Suprapubic skin (tissue), 4 donors: ENCODE measurements at places on chromosomes 13 and 19.

DNA sequence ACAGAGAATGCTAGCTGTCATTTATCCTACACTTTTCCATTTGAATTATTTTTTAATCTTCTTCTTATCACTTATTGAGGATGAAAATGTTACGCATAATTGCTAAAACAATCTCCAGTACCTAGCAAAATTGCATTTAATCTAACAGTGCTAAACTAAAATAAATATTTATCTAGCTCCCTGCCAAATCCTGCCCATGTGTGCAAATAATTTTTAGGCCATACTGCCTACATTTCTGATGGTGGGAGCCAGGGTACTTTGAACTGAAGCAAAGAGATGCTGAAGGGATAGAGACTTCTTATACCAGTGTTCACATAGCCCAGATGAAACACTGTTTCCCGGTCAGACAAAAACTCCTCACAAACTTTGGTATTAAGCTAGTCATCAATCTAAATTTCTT is 1268.7 kb upstream of the PCDH20 start:
- DNase-seq = no peak

- no peak for DNase-seq
These were observed 124.7 kb upstream of the VSTM2B start for GRCh38 chr19:29400917-29401711.

GRCh38 chr19:7925171-7925851 is 624 bp downstream of the CTXN1 start:
- DNase-seq = no peak

DNA sequence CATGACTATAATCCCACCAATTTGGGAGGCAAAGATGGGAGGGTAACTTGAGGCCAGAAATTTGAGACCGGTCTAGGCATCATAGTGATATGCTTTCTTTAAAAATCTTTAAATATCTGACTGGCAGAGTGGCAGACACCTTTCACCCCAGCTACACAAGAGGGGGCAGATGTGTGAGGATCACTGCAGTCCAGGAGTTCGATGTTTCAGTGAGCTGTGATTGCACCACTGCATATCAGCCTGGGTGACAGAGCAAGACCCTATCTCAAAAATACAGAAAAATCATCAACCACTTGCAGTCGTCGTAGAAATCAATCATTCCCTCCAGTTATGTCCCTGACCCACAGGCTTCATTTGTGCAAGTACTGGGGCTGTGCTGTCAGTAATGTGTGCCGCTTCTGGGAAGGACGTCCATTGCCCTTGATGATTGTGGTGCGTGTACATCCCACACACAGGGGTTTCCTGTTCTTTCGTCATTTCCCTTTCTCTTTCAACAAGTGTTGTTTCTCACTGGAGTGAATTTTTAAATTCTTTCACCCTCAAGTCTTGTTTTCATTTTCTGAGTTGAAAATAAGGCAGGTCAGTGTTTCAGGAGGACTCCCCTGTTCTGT is 1.4 kb downstream of the LGALS14 start:
- no peak for DNase-seq

GRCh38 chr19:51593138-51593890 is 22.2 kb downstream of the ZNF175 start:
- no peak for DNase-seq

- DNase-seq = no peak
These were observed 12.4 kb upstream of the SIAH3 start for GRCh38 chr13:45863709-45864590.

- no peak for DNase-seq
These were observed 64.7 kb downstream of the COL4A2 start for GRCh38 chr13:110371550-110372465.

GRCh38 chr19:14510311-14511228 is 7.6 kb downstream of the DNAJB1 start:
- no peak for DNase-seq

- DNase-seq = no peak
These were observed 137.8 kb upstream of the GJB6 start for GRCh38 chr13:20369886-20370361.

DNA sequence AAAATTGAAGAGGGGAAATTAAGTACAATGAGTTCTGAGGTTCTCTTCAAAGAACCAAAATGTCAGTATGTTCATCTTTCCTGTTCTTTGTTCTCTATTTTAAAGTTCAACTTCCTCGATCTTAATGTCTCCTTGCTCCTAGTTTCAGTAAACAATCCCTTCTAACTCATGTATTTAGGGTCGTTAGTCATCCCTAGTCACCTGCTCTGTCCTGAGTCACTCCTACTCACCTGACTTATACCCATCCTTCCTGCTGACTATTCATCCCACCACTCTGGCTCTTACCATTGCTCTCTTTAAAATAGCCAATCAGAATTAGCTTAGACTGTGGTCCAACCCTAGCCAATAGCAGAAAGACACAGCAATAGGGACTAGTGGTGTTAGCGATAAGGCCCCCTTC is 24.3 kb downstream of the ZNF90 start:
- no peak for DNase-seq

- DNase-seq = no peak
These were observed 727 bp downstream of the CERS1 start for GRCh38 chr19:18895038-18895823.

GRCh38 chr19:48720251-48720612 is 707 bp upstream of the MAMSTR start:
- DNase-seq = no peak

- no peak for DNase-seq
These were observed 1484.8 kb downstream of the EFNB2 start for GRCh38 chr13:105050686-105051085.

DNA sequence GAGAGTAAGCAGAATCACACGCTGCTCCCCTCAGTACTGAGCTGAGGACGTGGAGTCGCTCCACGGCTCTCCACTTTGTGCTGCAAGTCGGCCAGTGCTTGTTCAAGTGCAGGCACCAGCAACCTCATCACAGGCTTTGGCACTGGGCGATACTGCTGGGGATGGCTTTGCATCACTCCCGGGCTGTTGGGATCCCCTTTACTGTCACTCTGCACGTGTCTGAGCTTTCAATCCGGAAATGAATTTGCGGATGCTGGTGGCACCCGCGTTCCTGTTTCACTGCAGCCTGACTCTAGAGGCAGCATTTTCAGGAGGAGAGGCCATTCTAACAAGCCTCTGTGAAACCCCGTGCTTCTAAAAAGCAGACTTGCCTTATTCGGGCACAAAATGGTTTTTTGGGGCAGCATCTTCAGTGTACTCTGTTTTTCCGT is 19.1 kb downstream of the SMARCA4 start:
- no peak for DNase-seq
